ENCODE measurements at places on chromosomes 7 and 10. TPM values are rescaled to one million over a fixed set of nuclear protein-coding genes. Genes with fewer than 3 reads are reported as not detected.
A peak's percentile ranks its signal among the peaks of the same experiment; 100 is the strongest.

DNA sequence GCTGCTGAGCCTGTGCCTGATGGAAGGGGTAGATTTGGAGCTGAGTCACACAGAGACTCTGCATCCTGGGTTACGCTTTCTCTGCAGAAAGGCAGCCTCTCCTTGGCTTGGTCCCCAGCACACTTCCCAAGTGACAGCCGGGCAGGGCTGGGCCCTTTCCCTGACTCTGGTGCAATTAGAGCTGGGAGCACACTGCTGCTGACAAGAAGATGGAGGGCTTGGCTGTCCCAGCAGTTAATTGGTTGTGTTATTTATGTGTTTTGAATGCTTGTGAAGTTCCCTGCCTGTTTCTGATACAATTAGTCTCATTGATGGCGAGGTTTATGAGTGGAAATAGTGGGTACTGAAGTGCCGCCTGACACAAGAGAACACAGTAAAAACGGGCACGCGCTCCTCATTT lies 123.6 kb downstream of the TCERG1L start:
- H3K27me3 ChIP-seq: no peaks in the 10 kb centered on the region
- H3K4me3 ChIP-seq: no peak overlapping the region
- H3K36me3 ChIP-seq: no peaks in the 10 kb centered on the region

GRCh38 chr10:70849582-70850016 lies 33.9 kb downstream of the SGPL1 start:
- no peak for DNase-seq
- H3K27ac ChIP-seq: no peak overlapping the region
- H3K36me3 ChIP-seq: no peaks in the 10 kb centered on the region
- H3K4me3 ChIP-seq: no peak overlapping the region

GRCh38 chr10:49585387-49585786 lies 24.7 kb upstream of the SLC18A3 start:
- no peaks in the 10 kb centered on the region for H3K36me3 ChIP-seq
- no peak for DNase-seq
- H3K4me1 ChIP-seq: no peaks in the 10 kb centered on the region
- H3K27ac ChIP-seq: no peak overlapping the region
- H3K4me3 ChIP-seq: no peak overlapping the region

- no peaks in the 10 kb centered on the region for H3K27me3 ChIP-seq
- DNase-seq: no peak
- peaks cover 28% of the 10 kb centered on the region for H3K4me1 ChIP-seq
- H3K36me3 ChIP-seq: no peaks in the 10 kb centered on the region
- H3K27ac ChIP-seq: no peak overlapping the region
Observed at GRCh38 chr10:61751599-61751998, 88.9 kb downstream of the CABCOCO1 start.

- no peak overlapping the region for H3K27ac ChIP-seq
- no peak overlapping the region for H3K4me3 ChIP-seq
- H3K27me3 ChIP-seq: no peaks in the 10 kb centered on the region
- H3K36me3 ChIP-seq: no peaks in the 10 kb centered on the region
Observed at GRCh38 chr7:143360788-143361551, 1.5 kb downstream of the FAM131B start.

DNA sequence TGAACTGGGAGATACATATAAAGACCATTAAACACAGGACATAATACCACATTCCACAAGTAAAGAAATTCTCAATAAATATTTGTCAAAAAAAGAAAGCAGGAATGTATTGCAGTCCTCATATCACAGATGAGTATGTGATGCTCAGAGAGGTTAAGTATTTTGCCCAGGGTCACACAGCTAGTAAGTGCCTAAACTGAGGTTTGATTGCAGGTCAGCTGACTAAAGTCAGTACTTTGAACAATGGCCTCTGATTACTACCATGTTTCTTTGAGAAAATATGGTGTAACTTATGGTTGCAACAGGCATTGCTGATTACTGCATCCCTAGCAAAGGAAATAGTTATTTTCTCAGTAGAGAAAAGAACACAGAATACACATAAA lies 267.1 kb downstream of the ELMO1 start:
- H3K27me3 ChIP-seq: no peaks in the 10 kb centered on the region
- H3K4me3 ChIP-seq: no peak overlapping the region
- no peak overlapping the region for H3K27ac ChIP-seq
- H3K36me3 ChIP-seq: no peaks in the 10 kb centered on the region

- H3K4me3 ChIP-seq: no peak overlapping the region
- no peaks in the 10 kb centered on the region for H3K27me3 ChIP-seq
- H3K36me3 ChIP-seq: no peaks in the 10 kb centered on the region
- no peak for DNase-seq
Observed at GRCh38 chr7:50814166-50814565, 31.5 kb upstream of the GRB10 start.

DNA sequence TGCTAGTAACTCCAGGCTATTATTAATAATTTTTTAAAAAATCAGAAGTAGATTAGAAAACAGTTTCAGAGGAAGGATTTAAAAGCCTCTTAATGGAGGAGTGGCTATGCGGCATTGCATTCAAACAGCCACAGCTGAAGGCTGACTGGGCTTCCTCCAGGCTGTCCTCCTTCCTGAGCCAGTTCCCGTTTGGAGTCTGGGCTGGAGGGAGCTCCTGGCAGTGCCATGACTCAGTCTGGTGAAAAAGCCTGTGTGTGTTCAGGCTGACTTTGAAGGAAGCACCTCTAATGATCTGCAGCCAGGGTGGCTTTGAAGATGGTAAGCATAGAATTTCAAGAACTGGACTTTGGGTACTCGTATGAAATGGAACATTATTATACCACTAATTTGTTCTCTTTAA lies 134.6 kb downstream of the DPP6 start:
- no peak overlapping the region for H3K27ac ChIP-seq
- H3K27me3 ChIP-seq: no peaks in the 10 kb centered on the region
- DNase-seq: no peak

- peaks cover 15% of the 10 kb centered on the region for H3K4me1 ChIP-seq
- H3K4me3 ChIP-seq: no peak overlapping the region
- peak; percentile 68 for DNase-seq
- no peaks in the 10 kb centered on the region for H3K27me3 ChIP-seq
- peak overlapping the region; percentile 71 for H3K27ac ChIP-seq
Observed at GRCh38 chr10:3126741-3127346, 45.7 kb downstream of the PITRM1 start.

DNA sequence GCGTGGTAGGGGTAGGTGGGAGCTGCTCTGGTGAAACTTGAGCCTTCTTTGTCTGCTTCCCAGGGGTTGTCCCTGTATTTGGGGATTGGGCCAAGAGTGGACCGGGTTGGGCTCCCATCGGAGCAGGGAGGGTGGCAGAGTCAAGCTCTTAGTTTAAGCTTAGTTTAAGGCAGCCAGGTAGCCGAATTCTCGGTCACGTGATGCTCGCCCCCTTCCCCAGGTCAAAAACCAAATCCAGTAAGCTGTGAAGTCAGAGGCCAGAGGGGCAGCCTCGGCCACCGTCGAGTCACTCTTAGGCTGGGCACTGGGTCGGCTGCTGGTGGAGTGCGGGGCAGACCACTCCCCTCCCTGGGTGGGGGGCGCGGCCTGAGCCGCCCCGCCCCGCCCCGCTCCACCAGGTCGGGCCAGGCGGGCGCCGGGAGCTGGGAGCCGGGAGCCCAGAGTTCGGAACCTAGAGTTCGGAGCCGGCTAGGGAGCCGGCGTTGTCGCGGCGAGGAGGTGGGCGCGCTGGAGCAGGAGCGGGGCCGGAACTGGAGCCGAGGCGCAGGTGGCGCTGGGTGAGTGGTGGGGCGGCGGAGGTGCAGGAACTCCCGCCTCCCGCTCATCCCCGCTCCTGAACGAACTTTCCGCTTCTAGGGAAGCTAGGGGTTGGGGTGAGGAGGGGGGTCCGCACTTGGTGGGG lies 2.8 kb upstream of the LZTS2 start:
- H3K27me3 ChIP-seq: no peaks in the 10 kb centered on the region
- H3K4me1 ChIP-seq: peaks cover 42% of the 10 kb centered on the region
- DNase-seq: peak; percentile 50
- no peaks in the 10 kb centered on the region for H3K36me3 ChIP-seq

DNA sequence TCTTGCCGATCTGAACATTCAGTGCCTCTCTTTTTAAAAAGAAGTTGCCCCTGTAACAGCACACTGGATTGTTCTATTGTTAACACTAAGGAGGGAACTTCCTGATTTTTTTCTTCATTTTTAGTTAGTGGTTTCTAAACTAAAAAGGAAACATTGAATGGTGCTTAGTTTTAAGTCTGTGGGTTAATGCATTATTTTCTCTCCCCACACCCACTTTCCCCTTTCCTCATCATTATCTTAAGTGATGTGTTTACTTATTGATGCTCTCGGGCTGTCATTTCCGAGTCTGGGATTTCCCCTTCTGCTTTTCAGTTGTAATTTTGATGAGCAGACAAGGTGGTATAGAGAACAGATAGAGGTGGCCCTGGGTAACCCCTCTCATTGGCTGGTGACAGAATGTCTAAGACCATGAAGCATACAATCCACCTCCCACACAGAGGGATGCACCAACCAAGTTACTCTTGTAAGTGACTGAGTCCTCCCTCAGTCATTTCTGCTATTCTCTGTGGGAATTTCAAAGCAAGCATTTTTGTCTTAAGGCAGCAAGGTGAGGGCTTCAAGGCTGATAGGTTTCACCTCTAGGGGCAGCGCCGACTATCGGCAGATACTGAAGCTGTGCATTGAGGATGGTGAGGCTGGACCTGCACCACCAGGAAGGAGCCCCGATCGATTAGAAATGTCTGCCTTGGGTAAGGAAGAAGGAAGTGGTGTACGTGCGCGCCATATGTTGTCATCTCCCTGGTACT lies 49.5 kb downstream of the CHN2 start:
- H3K4me1 ChIP-seq: peaks cover 36% of the 10 kb centered on the region
- H3K4me3 ChIP-seq: no peak overlapping the region
- no peaks in the 10 kb centered on the region for H3K27me3 ChIP-seq

DNA sequence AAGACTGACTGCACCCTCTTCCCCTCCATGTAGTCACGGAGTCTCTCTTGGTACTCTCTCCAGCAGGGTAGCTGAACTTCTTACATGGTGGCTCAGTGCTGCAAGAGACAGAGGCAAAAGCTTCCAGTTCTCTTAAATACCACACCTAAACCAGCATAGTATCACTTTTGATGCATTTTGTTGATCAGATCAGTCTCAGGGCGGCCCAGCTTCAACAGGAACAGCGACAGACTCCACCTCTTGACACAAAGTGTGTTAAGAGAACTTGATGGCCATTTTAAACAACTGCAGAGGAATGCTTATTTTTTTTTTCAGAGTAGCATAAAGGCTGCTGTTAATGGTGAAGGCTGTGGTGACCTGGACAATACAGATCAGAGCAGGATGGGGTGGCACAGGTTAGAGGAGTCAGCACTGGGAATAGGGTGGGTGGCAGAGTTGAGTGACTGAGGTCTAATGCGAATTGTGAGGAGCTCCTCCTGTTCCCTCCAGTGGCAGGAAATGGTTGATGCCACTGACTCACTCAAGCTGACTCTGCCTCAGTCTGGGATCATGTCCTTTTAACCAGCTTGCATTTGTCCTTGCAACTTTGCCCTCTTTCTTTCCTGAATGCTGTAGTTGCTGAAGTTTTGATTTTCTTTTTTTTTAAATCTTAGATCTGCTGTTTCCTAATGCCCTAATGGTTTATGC lies 17.3 kb downstream of the MGAM start:
- no peaks in the 10 kb centered on the region for H3K36me3 ChIP-seq
- H3K4me3 ChIP-seq: no peak overlapping the region
- no peak overlapping the region for H3K27ac ChIP-seq
- DNase-seq: no peak
- no peaks in the 10 kb centered on the region for H3K4me1 ChIP-seq
- no peaks in the 10 kb centered on the region for H3K27me3 ChIP-seq

DNA sequence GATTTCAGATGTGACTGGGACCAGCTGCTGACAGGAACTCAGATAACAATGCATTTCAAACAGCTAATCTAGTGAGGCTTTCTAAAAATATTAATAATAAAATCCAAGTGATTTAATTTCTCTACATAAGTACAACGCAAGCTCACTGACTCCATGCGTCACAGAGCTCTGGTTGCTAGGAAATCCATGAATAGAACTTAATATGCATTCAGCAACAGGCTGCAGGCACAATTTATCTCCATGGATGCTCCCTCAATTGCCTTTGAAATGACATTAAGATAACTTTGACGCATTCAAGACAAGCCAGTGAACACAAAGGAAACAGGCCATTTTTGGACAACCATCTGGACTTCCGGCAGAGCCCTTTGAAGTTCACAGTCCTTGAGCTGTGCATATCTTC lies 118.7 kb upstream of the COL1A2 start:
- H3K27me3 ChIP-seq: no peaks in the 10 kb centered on the region

DNA sequence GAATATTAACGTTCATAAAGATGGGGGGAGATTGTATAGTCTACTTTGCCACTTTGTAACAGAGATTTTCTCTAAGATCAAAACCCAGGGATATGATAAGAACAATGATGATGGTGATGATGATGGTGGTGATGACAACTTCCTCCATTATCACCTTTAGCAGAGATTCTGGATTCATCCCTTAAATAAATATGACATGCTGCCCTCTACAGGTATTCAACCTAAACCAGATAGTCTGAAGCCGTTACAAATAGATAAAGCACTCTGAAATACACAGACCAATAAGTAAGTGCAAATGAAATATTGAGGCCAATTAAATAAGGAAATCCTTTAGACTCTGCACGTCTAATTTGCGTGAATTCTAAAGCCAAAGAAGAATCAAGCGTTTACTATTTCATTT lies 211.5 kb downstream of the CREB5 start:
- no peak overlapping the region for H3K27ac ChIP-seq
- no peaks in the 10 kb centered on the region for H3K4me1 ChIP-seq
- H3K27me3 ChIP-seq: no peaks in the 10 kb centered on the region
- no peak overlapping the region for H3K4me3 ChIP-seq
- H3K36me3 ChIP-seq: no peaks in the 10 kb centered on the region

DNA sequence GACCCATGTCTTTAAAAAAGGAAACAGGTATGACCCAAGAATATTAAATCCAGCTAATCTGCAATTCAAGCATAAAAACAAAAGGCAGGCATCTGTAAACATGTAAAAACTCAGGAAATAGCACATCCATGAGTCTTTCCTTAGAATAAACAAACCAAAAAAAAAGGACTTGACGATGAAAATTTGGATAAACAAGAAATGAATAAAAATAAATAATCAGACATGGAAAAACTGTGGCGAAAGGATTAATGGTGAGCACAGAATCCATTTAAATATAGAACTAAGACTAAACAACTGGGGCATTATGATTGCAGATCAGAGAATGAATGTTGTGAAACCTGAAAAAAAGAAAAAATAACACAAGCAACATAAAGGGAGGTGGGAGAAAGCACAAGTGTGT lies 170.1 kb downstream of the DOCK4 start:
- H3K4me1 ChIP-seq: no peaks in the 10 kb centered on the region

GRCh38 chr7:81173766-81174281 lies 255.0 kb upstream of the SEMA3C start:
- no peak overlapping the region for H3K4me3 ChIP-seq
- H3K4me1 ChIP-seq: peaks cover 9% of the 10 kb centered on the region
- H3K27me3 ChIP-seq: no peaks in the 10 kb centered on the region
- no peak overlapping the region for H3K27ac ChIP-seq
- no peaks in the 10 kb centered on the region for H3K36me3 ChIP-seq

Gene UNCX
- not detected for total RNA-seq

Gene CALML3
- total RNA-seq: not detected
